ENCODE measurements at places on chromosomes 6 and 20.

DNA sequence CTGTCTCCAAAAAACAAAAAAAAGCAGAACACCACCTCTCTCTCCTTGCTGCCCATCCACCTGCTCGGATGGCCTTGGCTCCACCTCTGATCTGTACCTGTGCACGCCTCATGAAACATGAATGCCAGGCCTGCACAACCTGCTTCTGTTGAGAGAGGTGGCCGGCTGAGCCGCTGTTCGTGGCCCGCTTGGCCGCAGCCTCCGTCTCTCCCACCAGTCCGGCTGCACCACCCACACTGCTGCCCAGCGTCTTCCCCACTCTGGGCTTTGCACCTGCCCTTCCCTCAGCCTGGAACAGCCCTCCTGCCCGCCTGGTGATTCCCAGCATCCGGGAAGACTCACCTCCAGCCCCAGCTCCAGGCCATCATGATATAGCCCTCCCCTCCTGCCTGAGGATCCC, 12.2 kb upstream of the ZBTB46 start:
- DNase-seq, result no peak

GRCh38 chr6:6591778-6592465, 3.4 kb downstream of the LY86 start:
- peak; percentile 95 for DNase-seq

- no peak for DNase-seq
Observed at GRCh38 chr20:38599410-38599882, 2.2 kb upstream of the ARHGAP40 start.

GRCh38 chr20:31923388-31924331, 28.2 kb downstream of the PDRG1 start:
- DNase-seq, result no peak

DNA sequence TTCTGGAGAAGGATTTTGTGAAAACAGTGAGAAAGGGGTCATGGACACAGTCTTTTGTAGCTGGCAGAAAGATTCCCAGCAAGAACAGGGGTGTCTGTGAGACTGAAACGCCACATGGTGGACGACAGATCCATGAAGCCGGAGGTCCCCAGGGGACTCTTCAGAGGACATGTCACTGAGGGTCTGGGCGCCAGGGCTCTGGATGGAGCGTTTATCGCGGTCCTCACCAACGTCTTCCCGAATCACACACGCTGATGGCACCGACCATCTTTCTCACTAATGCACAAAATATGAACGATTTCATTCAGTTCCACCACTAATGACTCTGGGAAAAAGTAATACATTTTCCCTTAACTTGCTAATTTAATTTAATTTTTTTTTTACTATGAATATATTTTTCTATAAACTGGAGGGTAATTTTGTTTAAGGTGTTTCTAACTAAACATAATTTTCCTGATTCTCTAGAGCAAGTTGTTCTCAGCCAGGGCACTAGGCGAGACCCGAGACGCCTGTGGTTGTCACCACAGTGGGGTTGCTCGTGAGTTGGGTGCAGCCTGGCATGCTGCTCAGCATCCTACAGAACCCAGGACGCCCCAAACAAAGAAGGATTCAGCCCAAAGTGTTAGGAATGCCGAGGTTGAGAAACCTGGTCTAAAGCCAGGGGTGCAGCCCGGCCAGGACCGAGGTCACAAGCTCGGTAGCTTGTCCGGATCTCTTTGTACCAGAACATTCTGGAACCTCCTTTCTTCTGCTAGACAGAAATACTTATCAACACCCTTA, 306.2 kb downstream of the TAF4 start:
- no peak for DNase-seq

DNA sequence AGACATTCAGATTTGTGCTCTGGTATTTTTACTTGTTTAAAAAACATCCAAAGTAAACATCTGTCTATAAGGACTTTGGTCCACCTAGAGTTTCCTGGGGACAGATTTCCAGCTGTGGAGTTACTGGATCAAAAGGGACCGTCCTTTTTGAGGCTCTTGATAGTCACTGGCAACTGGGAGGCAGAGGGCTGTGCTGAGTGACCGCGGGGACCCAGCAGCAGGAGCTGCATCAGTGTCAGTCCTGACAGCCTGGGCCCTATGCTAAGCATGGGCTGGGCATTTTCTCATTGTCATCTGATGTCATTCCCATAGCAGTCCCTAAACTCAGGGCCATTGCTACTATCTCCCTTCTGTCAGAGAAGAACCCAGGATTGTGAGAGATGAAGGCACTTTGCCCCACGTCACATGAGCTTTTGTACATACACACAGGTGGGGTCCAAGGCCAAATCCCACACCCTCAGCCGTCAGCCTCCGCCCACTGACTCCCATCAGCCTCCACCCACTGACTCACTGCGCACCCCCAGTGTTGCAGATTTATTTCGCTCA, 293.8 kb downstream of the TAF4 start:
- DNase-seq, result no peak

- DNase-seq, result no peak
Observed at GRCh38 chr20:62485701-62486089, 9.9 kb upstream of the GATA5 start.

GRCh38 chr6:35506536-35506935, 6.2 kb downstream of the TULP1 start:
- no peak for DNase-seq

DNA sequence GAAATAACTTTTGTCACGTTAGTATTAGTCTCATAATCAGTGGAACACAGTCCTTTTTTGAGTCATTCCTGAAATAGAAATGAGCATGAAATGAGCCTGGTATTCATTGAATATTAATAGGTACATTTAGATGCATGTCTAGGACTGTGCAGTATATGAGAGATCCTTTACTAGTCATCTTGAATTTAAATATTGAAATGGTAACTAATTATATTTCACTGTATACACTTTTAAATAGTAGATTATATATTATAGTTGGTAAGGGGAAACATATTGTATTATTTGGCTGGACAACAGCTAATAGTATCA, 59.4 kb downstream of the RSPO3 start:
- no peak for DNase-seq

DNA sequence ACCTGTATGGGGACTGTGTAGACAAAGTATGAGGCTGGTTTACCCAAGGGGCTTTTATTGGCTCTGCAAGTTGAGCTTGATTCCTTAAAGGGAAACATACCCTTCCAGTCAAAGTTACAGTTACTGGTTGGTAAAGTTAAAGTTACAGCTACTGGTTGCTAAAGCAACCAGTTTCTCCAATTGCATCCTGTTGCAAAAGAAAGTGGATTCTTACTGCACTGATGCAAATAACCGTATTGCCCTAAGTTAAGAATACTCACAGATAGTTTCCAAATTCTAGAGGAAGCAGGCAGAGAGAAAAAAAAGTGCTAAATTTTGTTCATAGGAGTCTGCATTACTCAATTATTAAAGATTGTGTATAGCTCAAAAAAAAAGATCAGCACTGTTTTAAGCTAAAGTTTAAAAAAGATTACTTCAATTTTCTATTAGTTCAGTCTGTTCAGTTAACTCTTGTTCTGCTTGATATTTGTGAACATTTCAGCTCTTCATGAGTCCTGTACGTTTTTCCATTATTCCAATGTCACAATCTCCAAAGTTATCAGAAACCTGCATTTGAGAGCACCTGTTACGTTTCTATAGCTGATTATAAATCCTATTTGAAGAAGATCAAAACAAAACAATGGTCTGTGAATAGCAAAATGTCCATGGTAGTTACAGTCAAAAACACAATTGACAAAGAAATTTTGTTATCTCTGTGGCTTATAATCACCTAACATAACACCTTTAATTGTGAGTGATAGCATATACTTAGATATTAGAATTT, 8.6 kb upstream of the IL22RA2 start:
- peak; percentile 10 for DNase-seq

GRCh38 chr6:3660473-3660872, 91.0 kb downstream of the PXDC1 start:
- no peak for DNase-seq

GRCh38 chr6:32792901-32793435, 23.8 kb downstream of the HLA-DOB start:
- DNase-seq, result no peak

- DNase-seq, result no peak
Observed at GRCh38 chr6:169994739-169995138, 243.3 kb downstream of the ERMARD start.

- DNase-seq, result no peak
Observed at GRCh38 chr20:397432-398237, 10.5 kb upstream of the RBCK1 start.

- no peak for DNase-seq
Observed at GRCh38 chr6:75350808-75351207, 66.2 kb upstream of the TMEM30A start.

DNA sequence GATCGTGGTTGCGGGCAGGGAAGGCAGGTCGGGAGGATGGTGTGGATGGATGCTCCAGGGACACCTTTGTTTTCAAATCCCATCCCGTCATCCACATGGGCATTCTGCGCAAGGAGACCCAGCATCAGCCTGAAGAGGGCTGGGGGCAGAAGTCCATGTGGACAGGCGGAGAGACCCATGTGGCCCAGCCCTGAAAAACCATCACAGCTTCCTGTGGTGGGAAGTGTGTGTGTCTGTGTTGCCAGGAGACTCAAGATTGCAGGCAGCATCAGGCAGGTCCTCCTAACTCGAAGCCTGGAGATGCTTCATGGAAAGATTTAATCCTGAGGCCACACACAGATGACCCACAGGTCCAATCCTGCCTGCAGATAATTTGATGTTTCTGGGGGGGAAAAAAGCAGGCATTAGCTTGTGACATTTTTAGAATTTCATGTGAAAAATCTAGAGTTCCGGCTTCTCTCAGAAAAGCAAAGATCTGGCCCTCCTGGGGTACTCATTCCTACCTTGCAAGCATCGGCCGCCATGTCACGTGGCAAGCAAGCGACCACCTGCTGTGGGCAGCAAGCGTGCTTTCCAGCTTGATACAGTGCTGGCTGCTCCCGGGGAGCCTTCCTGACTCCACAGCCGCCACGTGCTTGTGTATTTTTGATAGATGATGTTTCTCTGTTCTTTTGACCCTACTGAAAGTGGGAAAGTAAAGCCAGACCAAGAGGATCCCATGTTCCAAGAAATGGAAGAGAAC, 25.8 kb downstream of the BCAS4 start:
- no peak for DNase-seq

DNA sequence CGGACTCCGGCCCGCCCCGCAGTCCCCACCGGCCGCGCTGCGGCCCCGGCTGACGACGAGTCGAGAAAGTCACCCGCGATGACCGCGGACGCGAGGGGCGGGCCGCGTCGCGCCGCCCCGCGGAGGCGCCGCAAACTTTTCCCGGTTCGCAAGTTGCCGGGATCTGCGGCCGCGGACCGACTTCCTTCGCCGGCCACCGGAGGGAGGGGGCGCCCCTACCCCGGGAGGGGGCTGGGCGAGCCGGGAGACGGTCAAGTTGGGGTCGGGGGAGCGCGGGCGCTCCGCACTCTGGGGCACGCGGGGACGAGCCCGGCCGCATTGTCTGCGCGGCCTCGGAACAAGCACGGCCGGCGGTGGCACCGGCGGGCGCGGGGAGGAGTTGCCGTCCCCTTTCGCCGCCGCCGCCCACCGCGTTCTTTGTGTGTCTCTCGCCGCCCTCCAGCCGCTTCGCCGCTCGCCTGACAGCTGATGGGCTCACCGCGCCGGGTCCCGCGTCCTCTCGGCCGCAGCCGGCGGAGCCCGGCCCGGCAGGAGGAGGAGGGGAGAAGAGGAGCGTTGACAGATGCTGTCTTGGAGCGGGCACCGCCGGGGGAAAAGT, 131.6 kb downstream of the OGFRL1 start:
- no peak for DNase-seq

All from SIG-M5 (cell line).